ENCODE measurements at places on chromosomes 3 and 15.

GRCh38 chr15:64919721-64920120 lies 8.0 kb downstream of the ANKDD1A start:
- DNase-seq = no peak

GRCh38 chr15:42737529-42738328 lies 801 bp upstream of the CDAN1 start:
- no peak for DNase-seq

- DNase-seq = no peak
Measured at GRCh38 chr3:186092360-186093070, 16.4 kb downstream of the ETV5 start.

DNA sequence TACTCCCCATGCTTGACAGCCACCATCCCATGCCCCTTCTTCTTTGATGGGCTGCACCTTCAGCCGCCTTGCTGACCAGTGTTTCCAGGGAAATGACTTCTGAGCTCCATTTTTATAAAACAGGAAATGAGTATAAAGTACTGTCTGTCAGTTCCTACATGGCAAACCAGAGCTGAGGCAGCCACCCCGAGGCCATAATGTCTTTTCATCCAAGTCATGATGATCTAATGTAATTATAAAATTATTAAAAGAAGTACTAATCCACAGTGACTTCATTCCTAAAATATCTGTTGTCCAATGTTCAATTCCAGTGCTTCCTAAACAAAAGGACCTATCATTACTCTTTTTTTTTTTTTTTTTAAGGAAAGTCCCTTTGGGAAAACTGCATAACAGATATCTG lies 75.2 kb upstream of the HERC1 start:
- no peak for DNase-seq

GRCh38 chr15:35399901-35400300 lies 146.1 kb downstream of the DPH6 start:
- no peak for DNase-seq

DNA sequence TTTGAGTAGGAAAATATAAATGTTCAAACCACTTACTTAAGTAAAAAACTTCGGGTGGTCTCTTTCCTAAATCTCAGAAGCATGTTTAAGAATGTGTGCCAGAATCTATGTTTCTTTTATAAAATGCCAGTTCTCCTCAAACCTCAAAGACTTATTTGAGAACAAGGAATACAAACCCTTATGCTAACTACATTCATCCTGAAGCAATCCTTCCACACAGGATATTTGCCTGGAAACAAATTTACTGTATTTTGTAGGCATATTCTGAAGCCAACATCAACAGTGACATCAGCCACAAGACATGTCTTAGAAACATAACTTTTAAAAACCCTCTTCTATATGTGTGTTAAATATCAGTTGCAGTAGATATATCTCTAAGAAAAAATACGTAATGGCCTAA lies 1077.0 kb downstream of the ROBO1 start:
- DNase-seq = no peak

DNA sequence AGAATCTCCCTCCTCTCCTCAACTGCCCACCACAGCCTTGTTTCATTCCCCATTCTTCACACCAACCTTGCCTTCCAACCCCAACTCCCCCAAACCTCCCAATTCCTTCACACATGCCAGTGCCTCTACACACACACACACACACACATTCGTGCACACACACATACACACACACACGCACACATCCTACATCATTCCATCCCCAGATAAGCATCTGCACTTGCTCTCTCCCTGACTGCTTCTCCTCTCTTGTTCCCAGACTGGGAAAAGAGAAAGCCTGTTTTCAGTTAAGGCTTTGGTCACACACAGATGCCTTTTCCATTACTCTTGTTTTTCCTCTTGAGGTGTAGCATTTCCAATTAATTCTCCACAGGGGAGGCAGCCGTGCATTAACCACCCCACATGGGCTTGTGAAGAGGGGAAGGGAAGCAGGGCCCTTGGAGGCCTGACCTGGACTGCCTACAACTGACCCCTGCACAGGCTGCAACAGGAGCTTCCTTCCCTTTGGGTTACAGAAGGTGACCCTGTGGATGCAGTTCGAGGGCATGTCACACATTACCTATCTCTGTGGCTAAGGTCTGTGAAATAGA lies 32.0 kb upstream of the BOC start:
- DNase-seq = no peak

DNA sequence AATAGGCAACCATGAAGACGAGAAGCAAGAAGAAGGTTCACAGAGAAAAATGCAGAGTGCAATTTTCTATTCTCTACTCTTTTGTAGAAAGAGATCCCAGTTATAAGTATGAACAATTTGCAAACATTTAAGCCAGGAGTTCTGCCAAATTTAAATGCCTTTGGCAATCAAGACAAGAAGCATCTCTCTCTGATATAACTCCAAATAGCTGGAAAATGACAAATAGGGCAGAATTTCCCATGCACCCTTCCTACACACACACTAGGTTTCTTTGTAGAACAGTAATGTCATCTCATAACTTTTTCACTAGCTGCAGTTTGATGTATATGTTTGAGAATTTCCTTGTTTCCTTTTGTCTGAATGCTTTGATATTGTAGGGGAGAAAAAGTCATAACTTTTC lies 333.5 kb upstream of the AZI2 start:
- DNase-seq = no peak

DNA sequence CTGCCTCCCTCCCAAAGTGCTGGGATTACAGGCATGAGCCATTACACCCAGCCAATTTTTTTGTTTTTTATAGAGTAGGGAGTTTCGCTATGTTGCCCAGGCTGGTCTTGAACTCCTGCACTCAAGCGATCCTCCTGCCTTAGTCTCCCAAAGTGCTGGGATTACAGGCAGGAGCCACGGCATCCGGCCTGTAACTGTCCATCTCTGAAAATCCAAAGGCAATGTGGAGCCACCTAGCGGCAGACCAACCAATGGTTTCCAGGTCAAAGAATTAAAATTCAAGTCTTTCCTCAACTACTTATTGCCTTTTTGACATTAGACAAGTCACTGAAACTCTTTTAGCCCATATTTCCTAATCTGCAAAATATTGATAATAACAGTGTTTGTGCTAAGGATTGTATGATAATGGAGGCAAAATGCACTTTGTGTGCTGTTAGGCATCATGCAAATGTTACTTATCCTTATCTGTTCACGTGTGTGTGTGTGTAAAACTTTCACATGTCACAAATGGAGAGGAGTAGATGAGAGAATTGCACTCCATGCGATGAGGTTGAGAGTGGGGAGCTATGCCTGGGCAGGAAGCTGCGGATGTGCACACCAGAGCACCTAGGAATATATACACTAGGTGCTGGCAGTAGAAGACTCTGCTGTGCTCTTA lies 48.7 kb downstream of the COL8A1 start:
- no peak for DNase-seq

DNA sequence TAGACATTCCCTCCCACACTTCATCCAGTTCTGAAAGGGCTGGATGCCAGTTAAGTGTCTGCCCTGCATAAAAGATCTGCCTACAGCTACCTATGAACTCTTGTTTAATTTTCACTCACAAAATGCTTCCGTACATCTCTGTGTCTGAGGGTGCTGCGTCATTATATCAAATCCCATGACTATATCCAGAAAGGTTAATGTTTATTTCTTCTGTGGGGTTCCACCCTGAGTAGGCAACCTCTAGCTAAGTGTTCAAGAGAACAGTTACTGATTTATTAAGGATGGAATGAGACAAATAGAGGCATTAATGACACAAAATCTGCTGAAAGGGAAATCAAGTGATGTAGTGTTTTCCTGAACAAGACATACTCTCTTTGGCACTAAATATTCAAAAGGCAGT lies 220.2 kb downstream of the MTHFS start:
- DNase-seq = no peak

GRCh38 chr3:197997936-197998335 lies 37.9 kb downstream of the LMLN start:
- DNase-seq = no peak

- no peak for DNase-seq
Measured at GRCh38 chr3:7913283-7913682, 588.3 kb upstream of the LMCD1 start.
